ENCODE measurements at places on chromosomes 5 and 9.

- no peak for DNase-seq
Observed at GRCh38 chr5:158988987-158989730, 110.6 kb downstream of the EBF1 start.

DNA sequence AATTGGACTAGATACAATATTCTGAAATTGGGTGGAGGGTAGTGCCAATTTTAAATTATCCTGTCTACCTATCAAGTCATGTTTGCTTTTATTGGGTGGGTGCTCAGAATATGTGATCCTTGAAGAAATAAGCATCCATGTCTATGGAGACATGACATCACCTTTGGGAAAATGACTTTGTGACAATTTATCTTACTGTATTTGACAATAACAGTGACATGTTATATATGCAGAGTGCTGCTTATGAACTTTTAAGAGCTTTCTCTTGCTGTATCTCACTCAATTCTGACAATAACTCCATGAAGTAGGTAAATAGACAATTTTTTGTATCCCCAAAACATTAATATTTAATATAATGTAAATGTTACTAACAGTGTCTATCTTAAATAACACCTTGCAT lies 15.1 kb upstream of the ACTBL2 start:
- no peak for DNase-seq

- no peak for DNase-seq
Observed at GRCh38 chr5:175248416-175248905, 195.5 kb downstream of the DRD1 start.

DNA sequence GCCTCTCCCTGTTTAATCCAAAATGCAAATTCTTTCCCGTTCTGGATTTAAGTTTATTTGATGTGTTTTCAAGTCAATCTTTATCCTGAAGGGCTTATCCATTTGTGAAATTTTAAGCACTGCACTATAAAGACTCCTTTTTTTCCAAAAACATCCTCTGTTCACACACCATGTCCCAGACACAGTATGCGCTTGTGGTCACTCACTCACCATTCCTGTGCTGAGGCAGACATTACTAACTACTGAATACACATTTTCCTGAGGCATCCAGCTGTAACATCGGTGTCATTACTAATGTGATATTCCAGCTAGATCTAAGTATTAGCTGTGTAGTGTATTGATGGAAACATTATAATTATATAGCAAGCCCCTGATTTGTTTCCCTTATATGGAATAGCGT lies 298.4 kb downstream of the KCTD16 start:
- DNase-seq, result no peak

DNA sequence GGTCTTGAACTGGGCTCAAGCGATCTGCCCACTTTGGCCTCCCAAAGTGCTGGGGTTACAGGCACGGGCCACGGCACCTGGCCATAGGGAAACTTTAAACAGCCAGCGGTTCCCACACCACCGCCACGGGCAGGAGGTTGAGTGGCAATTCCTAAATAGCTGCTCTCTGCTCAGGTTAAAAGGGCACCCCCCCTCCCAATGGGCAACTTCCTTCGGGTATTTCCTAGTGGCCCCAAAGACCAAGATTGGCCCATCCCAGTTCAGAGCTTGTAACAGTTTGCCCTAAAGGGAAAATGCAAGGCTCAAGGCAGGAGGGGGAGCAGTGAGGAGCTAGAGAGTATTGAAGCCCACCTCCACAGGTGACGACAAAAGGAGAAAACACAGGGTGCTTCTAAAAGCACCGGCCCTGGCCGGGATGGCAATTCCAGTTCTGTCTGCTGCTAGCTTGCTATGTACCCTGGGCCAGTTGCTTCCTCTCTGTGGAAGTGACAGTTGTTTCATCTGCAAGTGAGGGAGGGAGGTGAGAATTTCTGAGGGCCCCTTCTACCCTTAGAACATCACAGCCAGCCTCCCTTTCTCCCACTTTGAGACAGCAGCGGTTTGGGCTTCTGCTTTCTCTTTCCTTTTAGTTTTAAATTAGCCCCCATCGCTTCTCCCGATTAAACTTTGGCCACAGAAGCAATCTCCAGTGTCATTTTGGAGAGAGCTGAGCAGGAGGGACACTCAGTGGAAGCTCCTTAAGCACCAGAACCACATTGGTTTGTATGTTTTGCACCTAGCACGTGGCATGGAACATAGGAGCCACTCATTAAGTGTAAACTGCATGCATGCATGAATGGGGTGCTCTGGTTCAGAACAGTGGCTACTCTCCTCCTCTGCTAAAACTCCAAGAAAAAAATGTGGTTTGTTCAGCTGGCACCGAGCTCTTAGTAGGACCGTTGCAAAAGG lies 17.3 kb upstream of the TNIP1 start:
- no peak for DNase-seq

GRCh38 chr9:126173401-126173800 lies 153.2 kb upstream of the MVB12B start:
- DNase-seq, result no peak

GRCh38 chr9:120435091-120435490 lies 144.9 kb downstream of the CDK5RAP2 start:
- DNase-seq, result peak; percentile 37

DNA sequence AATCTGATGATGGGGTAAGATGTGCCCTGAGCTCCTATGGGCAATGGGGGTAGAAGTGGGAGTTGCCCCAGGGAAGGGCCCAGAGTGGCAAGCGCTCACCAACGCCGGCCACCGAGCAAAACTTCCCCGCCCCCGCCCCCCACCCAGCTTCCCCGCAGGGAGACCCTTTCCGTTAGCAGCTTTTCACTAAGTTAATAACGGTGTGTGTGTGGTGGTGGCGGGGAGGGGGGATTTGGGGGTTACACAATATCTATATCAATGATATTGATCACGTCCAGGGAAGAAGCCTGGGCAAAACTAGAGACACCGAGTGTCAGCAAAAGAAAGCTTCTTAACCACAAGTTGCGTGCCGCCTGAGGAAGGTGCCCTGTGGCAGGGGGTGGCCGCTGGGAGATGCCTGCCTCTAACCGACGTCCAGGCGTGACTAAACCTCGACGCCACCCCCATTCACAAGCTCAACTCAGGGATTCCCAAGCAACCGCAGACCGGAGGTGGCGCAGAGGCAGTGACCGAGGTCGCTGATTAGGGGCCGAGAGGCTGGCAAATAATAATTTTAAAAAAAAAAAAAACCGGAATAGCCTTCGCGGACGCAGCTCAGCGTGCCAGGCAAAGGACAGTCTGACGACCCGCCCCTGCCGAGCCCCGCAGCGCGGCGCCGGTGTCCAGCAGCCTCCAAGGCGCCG lies 222.6 kb downstream of the MEF2C start:
- no peak for DNase-seq

GRCh38 chr5:138233280-138233679 lies 20.2 kb upstream of the CDC23 start:
- DNase-seq, result no peak

DNA sequence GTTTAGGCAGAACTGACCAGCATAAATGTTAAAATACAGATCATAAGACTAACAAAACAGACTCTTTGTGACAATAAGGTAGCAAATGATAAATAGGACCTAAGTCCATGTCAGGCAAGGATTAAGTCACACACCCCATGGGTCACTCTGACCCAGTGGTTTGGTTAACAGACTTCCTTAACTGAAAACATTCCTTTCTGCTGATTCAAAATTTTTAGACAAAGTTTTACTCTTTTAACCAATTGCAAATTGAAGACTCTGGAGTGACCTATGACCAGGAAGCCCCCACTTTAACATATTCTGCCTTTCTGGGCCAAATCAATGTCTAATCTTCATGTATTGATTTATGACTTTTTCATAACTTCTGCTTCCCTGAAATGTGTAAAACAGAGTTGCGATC lies 4.9 kb upstream of the NXNL2 start:
- DNase-seq, result no peak

- DNase-seq, result no peak
Observed at GRCh38 chr5:136011414-136012001, 17.3 kb upstream of the TGFBI start.

- no peak for DNase-seq
Observed at GRCh38 chr9:32350682-32351081, 33.8 kb upstream of the ACO1 start.

- DNase-seq, result peak; percentile 20
Observed at GRCh38 chr9:113508111-113508749, 44.7 kb downstream of the RGS3 start.

- no peak for DNase-seq
Observed at GRCh38 chr5:129244478-129244877, 149.9 kb downstream of the ISOC1 start.

DNA sequence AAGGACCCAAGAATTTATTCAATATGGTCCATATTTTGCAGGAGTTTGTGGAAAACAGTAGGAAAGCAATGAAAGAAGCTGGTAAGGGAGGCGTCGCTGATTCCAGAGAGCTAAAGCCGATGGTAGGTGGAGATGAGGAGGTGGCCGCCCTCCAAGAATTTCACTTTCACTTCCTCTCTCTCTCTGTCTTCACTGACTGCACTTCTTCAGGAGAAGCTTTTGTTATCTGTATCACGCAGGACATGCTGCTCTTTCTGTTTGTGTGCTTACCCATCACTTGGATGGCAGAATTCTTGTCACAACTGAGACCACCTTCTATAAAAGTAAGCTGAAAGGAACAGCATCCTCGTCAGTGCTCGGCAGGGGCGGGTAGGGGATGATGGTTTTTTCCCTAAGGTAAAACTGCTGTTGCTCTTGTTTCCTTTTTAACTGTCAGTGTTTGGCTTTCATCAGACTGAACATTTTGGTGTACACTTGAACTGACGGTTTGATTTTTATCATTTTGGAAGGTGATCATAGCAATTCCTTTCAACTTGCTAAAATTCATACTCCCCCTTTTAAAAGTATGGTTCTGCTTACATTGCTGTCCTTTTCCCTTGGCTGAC lies 62.4 kb upstream of the FSD1L start:
- no peak for DNase-seq

- DNase-seq, result no peak
Observed at GRCh38 chr5:145347026-145347616, 488.0 kb downstream of the PRELID2 start.

DNA sequence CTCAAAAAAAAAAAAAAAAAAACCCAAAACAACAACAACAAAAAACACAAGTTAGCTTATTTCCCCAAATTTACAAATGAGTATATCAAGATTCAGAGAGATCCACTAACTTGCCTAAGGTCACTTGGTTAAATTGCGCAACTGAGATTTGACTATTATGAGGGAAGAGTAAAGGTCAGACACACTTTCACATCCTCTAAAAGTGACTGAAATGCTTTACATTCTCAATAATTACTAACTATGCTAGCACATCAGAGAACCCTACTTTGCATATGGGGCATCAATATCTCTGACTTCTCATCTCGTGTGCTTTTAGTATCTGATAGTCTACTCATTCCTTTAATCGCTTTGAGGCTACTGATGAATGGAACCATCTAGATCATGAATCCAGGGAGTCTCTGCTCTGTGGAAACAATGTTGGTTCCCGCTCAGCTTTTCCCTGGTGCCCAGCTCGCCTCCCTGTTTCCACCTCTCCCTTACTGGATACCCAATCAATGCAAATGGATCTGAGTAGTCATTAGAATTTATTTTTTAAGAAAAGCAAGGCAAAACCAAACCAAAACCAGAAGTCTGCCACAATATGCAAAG lies 182.1 kb upstream of the TRIM32 start:
- DNase-seq, result no peak

- DNase-seq, result no peak
Observed at GRCh38 chr5:4882186-4882585, 257.9 kb upstream of the ADAMTS16 start.

DNA sequence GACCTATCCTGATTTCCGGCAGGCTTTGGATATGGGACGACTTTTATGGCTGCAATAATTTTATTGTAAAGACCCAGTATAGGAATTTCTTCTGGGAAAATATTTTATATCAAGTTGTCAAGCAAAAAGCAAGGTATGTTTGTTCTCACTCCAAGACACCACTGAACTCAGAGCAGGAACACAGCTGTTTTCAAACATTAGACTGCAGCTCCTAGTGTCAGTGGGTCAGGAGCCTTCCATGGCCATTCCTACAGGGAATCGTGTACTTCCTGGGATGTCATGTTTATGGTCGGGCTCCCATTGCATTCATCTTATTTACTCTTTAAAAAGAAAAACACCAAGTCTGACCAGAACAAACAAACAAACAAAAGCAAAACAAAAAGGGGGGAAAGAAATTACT lies 225.3 kb downstream of the TSSK1B start:
- no peak for DNase-seq

DNA sequence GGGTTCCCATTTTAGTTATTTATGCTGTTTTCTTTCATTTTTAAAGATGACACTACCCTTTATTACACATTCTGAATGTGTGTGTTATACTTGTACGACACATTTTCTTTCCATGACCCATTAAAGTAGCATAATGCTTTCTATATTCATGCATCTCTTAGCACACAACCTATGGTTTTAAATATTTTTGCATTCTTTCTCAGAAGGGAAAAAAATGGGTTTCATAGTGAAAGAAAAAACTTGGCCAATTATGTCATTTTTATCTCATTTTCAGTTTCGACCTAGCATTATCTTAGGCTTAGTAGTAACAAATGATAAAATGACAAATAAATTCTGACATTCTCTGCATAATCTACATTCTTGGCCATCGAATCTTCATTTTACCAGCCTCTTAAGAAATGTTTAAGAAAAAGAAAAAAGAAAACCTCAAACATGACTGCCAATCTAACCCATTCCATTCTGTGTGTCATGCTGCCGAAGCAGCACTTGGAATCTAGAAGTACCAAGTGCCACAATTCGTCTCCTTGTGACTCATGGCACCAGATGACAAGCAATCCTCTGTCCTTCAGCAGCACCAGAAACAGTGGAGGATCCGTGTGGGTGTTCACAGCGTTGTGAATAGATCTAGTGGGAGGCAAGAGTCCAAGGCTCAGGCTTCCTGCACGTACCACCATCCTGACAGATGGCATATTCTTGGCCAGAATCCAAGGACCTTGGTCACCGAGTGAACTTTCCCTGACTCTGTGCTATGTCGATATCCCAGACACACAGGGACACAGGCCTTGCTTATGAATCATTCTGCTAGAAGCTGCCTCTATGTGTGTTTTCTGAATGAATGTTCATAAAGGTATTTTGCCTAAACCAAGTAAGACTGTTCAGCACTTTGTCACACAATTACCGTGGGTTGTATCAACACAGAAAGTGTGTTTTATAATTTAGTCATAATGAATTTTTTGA lies 502.7 kb downstream of the NR2F1-AS1 start:
- peak; percentile 55 for DNase-seq

DNA sequence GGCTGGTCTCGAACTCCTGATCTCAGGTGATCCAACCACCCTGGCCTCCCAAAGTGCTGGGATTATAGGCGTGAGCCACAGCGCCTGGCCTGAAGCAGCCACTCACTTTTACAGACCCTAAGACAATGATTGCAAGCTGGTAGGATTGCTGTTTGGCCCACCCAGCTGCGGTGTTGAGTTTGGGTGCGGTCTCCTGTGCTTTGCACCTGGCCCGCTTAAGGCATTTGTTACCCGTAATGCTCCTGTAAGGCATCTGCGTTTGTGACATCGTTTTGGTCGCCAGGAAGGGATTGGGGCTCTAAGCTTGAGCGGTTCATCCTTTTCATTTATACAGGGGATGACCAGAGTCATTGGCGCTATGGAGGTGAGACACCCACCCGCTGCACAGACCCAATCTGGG lies 1.5 kb downstream of the CA9 start:
- no peak for DNase-seq
